Camera-type eye (tissue), 1 donor: ENCODE measurements at places on chromosomes 6 and 20. TPM values are rescaled to one million over a fixed set of nuclear protein-coding genes. Genes with fewer than 3 reads are reported as not detected.

The PDYN gene
- total RNA-seq, result not detected

The REM1 gene
- 3.3 TPM for total RNA-seq

The C2 gene
- total RNA-seq, result 6.2 TPM

The IPCEF1 gene
- total RNA-seq, result 2.1 TPM

The WFDC10B gene
- total RNA-seq, result not detected

The NKX2-2 gene
- not detected for total RNA-seq

The COL10A1 gene
- total RNA-seq, result 8.5 TPM
